ENCODE measurements at places on chromosomes 6 and 20. TPM values are rescaled to one million over a fixed set of nuclear protein-coding genes. Genes with fewer than 3 reads are reported as not detected.
A peak's percentile ranks its signal among the peaks of the same experiment; 100 is the strongest.

DNA sequence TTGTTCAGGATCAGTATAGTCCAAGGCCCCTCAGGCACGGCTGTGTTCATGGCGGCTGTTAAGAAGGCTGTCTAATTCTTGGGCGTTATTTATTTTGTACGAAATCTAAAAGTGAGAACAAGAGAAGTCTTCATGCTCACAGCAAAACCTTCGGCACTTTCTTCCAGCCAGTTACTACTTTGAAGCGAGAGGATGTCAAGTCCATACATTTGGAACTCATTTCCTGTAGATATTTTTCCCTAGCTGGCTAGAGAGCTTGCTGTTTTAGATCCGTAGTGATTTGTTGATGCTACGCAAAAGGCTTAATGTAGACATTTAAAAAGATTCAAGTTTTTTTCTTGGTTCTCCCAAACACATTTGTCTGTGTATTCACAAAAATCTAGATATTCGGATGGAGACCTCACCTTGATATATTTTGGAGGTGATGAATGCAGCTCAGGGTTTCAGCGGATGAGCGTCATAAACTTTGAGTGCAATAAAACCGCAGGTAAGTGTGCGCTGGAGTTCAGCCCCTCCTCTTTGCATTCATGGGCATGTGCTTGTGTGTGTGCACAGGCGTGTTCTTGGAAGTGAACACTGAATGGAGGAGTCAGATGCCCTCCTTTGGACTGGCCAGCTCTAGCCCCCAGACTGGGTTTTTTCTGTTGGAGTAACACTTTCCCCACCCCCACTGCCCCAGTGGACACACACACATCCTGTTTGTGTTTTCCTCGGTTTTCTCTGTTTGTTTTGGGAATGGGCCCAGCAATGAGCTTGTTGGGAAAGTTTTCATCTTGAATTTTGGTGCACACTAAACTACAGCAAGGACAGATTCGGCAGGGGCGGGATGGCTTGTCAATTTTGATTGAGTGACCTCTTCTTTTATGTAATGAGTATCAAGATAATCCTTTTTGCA, 65.4 kb downstream of the IGF2R start:
- H3K27me3 ChIP-seq, result no peaks in the 10 kb centered on the region
- peak overlapping the region; percentile 28 for H3K27ac ChIP-seq
- H3K4me1 ChIP-seq, result peaks cover 8% of the 10 kb centered on the region
- H3K36me3 ChIP-seq, result peaks cover 25% of the 10 kb centered on the region
- DNase-seq, result no peak
- no peak overlapping the region for H3K4me3 ChIP-seq

DNA sequence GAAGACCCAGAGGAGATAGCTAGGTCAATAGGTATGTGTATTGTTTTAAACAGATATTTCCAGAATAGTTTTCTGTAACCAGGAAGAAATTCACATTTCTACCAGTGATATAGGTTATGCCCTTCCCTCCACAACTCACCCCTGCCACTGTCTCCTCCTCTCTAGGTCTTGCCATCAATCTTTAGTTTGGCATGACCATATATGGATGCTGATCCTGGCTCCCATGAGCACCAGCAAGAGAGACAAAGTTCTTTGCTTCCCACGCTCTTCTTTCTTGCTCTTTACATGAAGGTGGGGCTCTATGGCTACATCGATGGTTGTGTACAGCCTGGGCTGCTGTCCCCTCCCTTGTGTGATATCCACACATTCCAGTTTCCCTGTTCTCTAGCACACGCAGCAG, 459.4 kb upstream of the ID4 start:
- H3K4me3 ChIP-seq, result no peak overlapping the region
- H3K27me3 ChIP-seq, result no peaks in the 10 kb centered on the region
- H3K36me3 ChIP-seq, result no peaks in the 10 kb centered on the region

DNA sequence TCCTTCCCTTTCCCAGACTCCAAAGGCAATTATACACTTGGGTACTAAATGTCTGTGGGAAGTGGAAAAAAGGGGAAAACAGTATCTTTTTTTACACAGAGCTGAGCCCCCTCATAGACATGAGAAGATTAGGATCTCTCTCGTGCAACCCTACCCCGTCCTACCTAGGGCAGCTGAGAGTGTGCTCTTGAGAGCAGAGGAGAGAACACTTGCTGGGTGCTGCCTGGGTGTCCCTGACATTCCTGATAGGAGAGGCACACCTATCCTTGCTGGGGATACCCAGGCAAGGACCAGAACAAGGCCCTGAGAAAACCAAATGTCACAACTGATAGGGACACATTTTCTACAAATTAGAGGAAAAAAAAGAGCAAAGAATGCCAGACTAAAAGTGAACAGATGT, 81.2 kb downstream of the PREP start:
- peaks cover 4% of the 10 kb centered on the region for H3K4me1 ChIP-seq
- H3K4me3 ChIP-seq, result no peak overlapping the region
- no peaks in the 10 kb centered on the region for H3K27me3 ChIP-seq
- peaks cover 7% of the 10 kb centered on the region for H3K36me3 ChIP-seq
- H3K27ac ChIP-seq, result no peak overlapping the region
- DNase-seq, result no peak

- H3K4me1 ChIP-seq, result no peaks in the 10 kb centered on the region
- no peak overlapping the region for H3K4me3 ChIP-seq
- DNase-seq, result no peak
- H3K27ac ChIP-seq, result no peak overlapping the region
These were observed 31.5 kb downstream of the IPCEF1 start for GRCh38 chr6:154325142-154325541.

GRCh38 chr6:23498013-23498412, 628.0 kb upstream of the NRSN1 start:
- H3K27me3 ChIP-seq, result no peaks in the 10 kb centered on the region
- no peak for DNase-seq
- H3K36me3 ChIP-seq, result no peaks in the 10 kb centered on the region
- no peaks in the 10 kb centered on the region for H3K4me1 ChIP-seq
- H3K4me3 ChIP-seq, result no peak overlapping the region

DNA sequence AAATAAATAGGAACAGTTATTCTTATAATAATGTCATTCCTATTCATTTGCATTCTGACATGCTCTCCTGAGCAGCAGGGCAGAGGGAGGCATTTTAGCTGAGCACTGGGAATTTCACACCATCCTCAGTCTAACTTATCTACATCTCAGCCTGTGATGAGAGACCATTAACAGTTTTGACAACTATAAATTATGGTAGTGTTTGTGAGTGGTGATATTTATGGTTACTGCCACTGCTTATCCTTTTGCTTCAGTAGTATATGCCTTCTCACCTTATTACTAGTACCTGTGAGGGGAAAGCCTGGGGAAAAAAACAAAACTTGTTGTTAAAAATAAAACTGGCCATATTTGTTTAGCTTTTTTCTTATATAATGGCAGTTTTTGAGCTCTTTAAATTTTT, 17.0 kb upstream of the CHD6 start:
- H3K27ac ChIP-seq, result no peak overlapping the region
- H3K4me3 ChIP-seq, result no peak overlapping the region
- H3K36me3 ChIP-seq, result no peaks in the 10 kb centered on the region

GRCh38 chr6:3748208-3749066, 3.1 kb downstream of the PXDC1 start:
- H3K36me3 ChIP-seq, result no peaks in the 10 kb centered on the region
- DNase-seq, result peak; percentile 57
- H3K4me3 ChIP-seq, result peak overlapping the region; percentile 56

- no peaks in the 10 kb centered on the region for H3K4me1 ChIP-seq
- H3K27ac ChIP-seq, result no peak overlapping the region
- no peaks in the 10 kb centered on the region for H3K36me3 ChIP-seq
- DNase-seq, result no peak
These were observed 172.8 kb upstream of the SNX9 start for GRCh38 chr6:157650261-157650640.

DNA sequence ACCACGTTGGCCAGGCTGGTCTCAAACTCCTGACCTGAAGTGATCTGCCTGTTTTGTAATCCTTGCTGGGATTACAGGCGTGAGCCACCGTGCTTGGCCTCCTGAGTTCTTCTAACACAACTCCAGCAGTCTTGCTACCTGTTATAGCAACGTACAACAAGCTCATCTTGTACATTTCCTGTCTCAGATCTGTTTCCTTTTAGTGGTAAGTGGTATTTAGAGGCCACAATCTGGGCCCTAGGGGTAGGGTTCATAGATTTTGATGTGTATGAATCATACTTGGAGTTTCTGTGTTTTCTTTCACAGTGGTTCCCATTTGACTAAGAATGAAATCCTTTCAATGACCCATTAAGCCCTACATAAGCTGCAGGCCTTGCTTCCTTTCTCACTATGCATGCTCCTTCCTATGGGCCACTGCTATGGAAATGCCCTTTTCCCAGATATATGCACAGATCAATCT, 27.1 kb upstream of the SYNCRIP start:
- H3K27ac ChIP-seq, result no peak overlapping the region
- H3K36me3 ChIP-seq, result no peaks in the 10 kb centered on the region
- H3K4me3 ChIP-seq, result no peak overlapping the region
- no peaks in the 10 kb centered on the region for H3K27me3 ChIP-seq
- no peak for DNase-seq
- H3K4me1 ChIP-seq, result peaks cover 3% of the 10 kb centered on the region

DNA sequence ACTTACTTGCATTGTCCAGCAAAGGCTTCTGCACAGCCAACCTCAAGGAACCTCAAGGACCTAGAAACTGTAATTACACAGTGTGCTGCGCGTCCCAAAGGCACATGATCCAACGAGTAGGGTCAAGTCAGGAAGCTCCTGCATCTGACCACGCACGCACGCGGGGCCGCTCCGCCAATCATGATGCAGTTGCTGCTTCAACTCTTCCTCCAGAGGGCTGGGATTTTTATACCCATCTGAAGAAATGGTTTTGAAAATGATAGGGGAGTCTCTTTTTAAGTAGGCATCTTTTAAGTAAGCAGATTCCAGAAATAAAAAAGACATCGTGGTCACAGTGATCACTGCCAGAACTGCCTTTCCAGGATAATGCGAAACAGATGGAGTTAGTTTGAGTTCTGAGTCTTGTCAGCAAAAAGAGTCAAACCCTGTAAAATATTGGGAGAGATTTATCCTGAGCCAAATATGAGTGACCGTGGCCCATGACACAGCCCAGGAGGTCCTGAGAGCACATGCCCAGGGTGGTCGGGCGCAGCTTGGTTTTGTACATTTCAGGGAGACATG, 34.0 kb downstream of the KIF25 start:
- no peaks in the 10 kb centered on the region for H3K4me1 ChIP-seq
- peak overlapping the region; percentile 22 for H3K27ac ChIP-seq
- H3K27me3 ChIP-seq, result no peaks in the 10 kb centered on the region
- no peaks in the 10 kb centered on the region for H3K36me3 ChIP-seq
- DNase-seq, result no peak

GRCh38 chr6:38112181-38112580, 292.7 kb downstream of the ZFAND3 start:
- H3K36me3 ChIP-seq, result peaks cover 5% of the 10 kb centered on the region
- no peaks in the 10 kb centered on the region for H3K27me3 ChIP-seq
- DNase-seq, result no peak
- H3K4me1 ChIP-seq, result peaks cover 2% of the 10 kb centered on the region
- H3K27ac ChIP-seq, result no peak overlapping the region

DNA sequence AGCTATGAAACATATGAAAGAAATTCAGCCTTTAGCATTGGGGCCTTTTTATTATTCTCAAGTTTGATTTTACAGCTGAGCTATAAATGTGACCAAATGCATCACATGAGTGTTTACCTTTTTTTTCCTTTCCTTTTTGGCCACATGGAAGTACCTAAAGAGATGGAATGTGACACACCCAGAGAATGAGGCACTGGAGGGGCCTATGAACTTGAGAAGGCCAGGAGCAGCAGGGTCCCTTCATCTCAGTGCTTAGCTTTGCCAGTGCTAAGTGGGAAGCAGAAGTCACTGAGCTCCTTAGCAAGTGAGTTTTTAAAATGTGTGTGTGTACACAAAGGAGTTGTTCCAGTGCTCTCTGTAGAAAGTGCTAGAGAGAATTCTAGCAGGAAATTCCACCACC, 44.7 kb downstream of the RREB1 start:
- no peak overlapping the region for H3K4me3 ChIP-seq
- H3K4me1 ChIP-seq, result peaks cover 60% of the 10 kb centered on the region
- no peaks in the 10 kb centered on the region for H3K36me3 ChIP-seq
- H3K27me3 ChIP-seq, result no peaks in the 10 kb centered on the region

Gene PAX1
- total RNA-seq, result not detected

Gene KIF16B
- 7.8 TPM for total RNA-seq

Gene MOXD1
- 0.25 TPM for total RNA-seq

Gene NHSL1
- total RNA-seq, result 33.0 TPM

Gene TXNDC5
- total RNA-seq, result 273 TPM

Gene MAS1
- under 0.01 TPM for total RNA-seq

Gene BHLHE23
- not detected for total RNA-seq

Gene TMEM63B
- total RNA-seq, result 64.9 TPM

Gene CFAP61
- total RNA-seq, result 0.05 TPM

Gene TSHZ2
- total RNA-seq, result 11.3 TPM

Gene C20orf173
- total RNA-seq, result not detected
